ENCODE measurements at places on chromosomes 12 and 14.

DNA sequence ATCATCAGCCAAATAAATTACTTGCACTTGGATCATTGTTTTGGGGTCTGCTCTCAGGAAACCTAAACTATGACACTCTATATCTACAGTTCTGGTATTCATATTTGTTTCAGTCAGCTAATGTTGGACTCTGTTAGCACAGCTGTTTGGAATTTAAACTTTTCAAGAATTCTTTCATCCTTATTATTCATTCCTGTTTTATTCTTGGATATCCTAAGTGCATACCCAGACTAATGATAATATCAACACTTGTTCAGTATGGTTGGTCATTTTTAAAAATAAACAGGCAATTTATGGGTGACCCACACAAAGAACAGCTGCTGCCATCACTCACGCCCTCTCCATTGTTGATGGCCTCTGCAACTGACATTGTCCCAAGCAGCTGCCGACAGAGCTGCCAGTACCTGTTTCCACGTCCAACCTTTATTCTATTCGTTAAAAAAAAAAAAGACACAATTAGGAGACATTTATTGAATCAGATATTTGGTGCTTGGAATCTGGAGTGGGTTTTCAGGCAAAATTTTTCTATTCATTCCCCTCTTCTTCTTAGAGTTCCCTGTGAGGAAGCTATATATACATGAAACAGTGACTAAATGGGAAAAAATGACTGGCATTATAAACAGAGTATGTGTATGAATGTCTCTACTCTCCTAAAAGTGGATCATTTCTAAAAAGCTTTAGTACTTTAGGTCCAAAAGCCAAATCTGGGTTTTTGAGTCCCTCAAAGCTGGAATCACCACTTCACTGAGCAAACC, 252.1 kb upstream of the NAV3 start:
- no peak overlapping the region for H3K4me3 ChIP-seq
- DNase-seq, result no peak
- no peaks in the 10 kb centered on the region for H3K4me1 ChIP-seq
- H3K36me3 ChIP-seq, result no peaks in the 10 kb centered on the region
- H3K27ac ChIP-seq, result no peak overlapping the region

- H3K27ac ChIP-seq, result peak overlapping the region; percentile 93
- peaks cover 2% of the 10 kb centered on the region for H3K27me3 ChIP-seq
- peak overlapping the region; percentile 76 for H3K4me3 ChIP-seq
- peaks cover 45% of the 10 kb centered on the region for H3K4me1 ChIP-seq
- DNase-seq, result peak; percentile 56
- H3K36me3 ChIP-seq, result no peaks in the 10 kb centered on the region
Measured at GRCh38 chr12:52243856-52244614, 11.0 kb downstream of the KRT7 start.

DNA sequence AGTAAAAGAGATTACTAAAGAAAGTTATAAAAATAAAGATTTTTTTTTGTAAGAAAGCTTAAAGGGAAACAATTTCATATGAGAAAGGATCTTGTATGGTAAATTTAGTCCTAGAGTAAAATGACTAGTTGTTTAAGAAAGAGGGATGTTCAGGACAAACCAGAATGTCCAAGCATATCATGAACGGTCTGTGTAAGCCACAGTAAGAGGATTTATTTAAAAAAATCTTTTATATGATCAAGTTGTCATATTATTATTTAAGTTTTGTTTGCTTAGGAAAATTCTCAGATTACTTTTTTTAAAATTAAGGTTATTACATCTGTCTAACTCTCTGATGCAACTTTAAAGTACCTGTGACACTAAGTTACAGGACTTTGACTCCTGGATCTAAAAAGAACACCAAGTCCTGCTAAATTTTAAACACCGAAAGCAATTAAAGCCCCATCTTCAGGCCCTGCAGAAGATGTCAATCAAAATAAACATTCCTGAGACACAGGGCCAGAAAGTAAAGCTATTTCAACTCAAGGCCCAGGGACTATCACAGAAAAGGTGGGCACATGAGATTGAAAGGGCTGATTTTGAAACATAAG, 17.3 kb upstream of the CCDC196 start:
- H3K36me3 ChIP-seq, result no peaks in the 10 kb centered on the region
- no peaks in the 10 kb centered on the region for H3K4me1 ChIP-seq
- no peak overlapping the region for H3K27ac ChIP-seq
- no peak overlapping the region for H3K4me3 ChIP-seq
- DNase-seq, result no peak

DNA sequence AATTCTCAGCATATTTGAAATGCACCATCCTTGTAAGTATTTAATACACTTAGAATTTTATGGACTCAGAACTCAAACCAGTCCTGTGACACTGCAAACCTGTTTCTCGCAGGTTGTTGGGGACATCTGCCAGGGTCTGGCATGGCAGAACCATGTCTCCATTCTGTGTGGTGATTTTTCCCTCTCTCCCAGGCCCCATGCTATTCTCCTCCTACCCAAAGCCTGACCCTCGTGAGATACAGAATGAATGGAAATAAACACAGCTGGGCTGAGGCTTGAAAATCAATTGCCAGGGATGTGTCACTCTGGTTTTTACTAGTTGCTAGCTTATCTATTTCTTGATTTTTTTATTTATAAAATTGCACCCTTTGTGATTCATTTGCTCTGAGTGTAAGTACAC, 19.8 kb downstream of the TPH2 start:
- H3K4me3 ChIP-seq, result no peak overlapping the region

- H3K27me3 ChIP-seq, result no peaks in the 10 kb centered on the region
- H3K4me1 ChIP-seq, result no peaks in the 10 kb centered on the region
- H3K4me3 ChIP-seq, result no peak overlapping the region
- H3K36me3 ChIP-seq, result no peaks in the 10 kb centered on the region
- DNase-seq, result no peak
- H3K27ac ChIP-seq, result no peak overlapping the region
Measured at GRCh38 chr14:62939970-62940369, 105.3 kb downstream of the KCNH5 start.
